Chondrocyte (in vitro differentiated cells): ENCODE measurements at places on chromosomes 3 and 15.
A peak's percentile ranks its signal among the peaks of the same experiment; 100 is the strongest.

DNA sequence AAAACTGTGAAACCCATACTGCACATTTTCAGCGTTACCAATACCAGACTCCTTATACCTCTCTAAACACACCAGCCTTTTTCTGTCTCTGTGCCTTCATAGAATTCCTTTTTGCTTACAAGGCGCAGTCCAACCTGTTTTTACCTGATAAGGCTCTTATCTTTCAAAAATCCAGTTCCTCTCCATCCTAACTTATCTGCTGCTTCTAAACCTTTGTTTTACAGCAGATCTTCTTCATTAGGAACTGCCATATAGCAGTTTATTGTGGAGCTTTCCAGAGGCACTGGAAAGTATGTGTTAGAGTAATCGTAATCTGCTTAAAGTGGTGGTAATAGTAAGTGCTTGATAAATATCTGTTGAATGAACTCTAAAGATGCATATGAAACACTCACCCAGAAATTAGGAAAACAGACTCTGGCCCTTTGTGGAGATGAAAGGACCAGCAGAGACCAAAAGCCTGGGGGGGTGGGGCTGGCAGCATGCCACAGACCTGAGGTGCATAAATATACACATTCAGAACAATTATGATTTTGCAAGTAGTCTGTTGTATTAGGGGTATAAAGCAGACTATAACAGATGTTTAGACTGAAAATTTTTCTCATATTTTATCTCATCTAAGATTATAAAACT is 29.3 kb downstream of the PPP2R3A start:
- no peak for DNase-seq

- peak; percentile 97 for DNase-seq
Observed at GRCh38 chr3:142447852-142448823, at the start of gene XRN1. Gene XRN1, minus strand, starts transcription at chr3:142448037. Its CDS starts 93 bp downstream, at chr3:142447944.

DNA sequence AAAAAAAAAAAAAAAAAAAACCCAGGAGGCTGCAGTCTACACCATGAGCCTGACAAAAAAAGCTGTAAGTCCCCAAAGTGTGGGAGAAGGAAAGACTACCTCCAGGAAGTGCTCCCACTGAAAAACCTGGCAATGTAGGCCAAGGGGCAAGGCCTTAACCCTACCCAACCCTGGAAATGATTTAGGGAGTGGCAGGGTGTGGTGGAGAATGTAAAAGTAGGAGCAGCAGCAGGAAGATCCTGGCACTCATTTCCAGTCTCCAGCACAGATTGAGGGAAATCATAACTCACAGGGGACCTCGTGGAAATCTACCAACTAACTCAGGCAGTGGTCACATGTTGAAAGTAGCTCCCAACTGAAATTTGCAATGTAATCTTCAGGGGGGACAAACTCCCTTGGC is 839.5 kb downstream of the EPHA3 start:
- DNase-seq, result no peak

DNA sequence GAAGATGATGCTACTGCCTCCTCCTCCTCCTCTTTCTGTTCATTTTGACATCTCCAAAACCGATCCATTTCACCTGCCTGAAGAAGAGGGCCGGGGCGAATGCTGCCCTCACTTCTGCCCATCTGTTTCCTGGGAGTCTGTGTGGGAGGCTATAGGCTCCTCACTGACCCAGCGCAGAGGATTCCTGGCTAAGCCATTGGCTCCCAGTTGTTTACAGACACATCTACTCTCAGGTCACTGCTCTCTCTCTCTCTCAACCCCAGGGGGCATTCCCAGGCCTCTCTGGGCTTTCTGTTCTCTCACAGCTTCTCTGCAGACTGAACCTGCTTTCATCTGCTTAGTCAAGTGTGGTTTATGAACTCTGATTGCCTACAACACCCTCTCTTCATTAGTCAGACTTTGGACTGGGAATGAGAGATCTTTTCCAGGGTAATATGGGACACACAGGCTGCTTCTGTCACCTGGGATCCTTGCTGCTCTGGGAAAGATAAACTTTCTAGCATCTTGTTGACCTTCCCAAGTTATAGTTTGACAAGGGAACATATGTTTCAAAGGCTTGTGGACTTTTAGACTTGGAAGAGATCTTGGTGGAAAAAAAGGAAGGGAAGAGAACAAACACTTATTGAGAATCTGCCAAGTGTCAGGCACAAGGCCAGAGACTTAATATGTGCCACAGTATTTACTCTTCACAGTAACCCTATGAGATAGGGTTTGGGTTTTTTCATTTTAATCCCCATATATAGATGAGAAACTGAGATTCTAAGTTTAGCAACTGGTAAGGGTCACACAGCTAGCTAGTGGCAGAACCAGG is 30.2 kb upstream of the USP3 start:
- DNase-seq, result no peak

GRCh38 chr3:143538577-143538981 is 309.7 kb downstream of the SLC9A9 start:
- no peak for DNase-seq
